ENCODE measurements at places on chromosomes 2 and 18.

GRCh38 chr18:77162580-77162979, 30.0 kb upstream of the MBP start:
- no peak for DNase-seq

DNA sequence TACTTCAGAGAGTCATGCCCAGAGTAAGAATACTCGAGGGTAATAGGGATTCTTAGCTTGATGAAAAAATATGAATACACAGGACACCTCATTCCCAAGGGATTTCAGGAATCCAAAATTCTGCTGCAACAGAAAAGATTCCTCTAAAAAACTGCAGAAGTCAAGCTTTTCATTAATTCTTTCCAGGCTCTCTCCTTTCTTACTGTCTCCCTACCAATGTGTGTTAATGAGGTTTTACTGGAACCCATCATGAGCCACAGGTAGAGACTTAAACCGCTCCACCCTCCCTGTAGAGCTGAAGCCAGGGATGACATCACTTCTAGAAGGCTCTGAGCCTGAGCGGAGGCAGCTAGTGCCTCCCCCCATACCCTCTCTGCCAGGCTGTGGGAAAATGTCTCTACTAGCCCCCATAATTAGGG, 3.4 kb downstream of the SDC1 start:
- no peak for DNase-seq

GRCh38 chr2:70627211-70627898, 73.7 kb upstream of the TGFA start:
- no peak for DNase-seq

GRCh38 chr2:147440734-147441133, 404.1 kb upstream of the ACVR2A start:
- DNase-seq: no peak

GRCh38 chr2:69644506-69644979, 1.0 kb upstream of the AAK1 start:
- no peak for DNase-seq

- no peak for DNase-seq
Measured at GRCh38 chr2:218291318-218292047, 820 bp downstream of the TMBIM1 start.

DNA sequence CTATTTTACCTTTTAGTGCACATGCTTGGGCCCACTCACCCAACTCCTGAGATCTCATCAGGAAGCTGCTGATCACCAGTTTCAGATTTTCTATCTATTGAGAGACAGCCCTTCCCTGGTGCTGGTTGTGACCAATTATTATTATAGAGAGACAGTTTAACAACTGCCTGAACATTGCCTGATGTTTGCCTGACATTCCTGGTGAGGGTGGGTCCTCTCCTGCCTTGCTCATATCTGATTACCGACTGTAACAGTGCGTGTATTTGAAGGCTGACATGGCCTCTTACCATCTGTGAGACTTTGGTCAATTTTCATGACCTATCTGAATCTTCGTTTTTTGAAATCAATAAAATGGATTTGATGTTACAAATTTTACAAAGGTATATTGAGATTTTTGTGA, 39.0 kb downstream of the FAM171B start:
- no peak for DNase-seq

Measured in CD4-positive, alpha-beta T cell treated with Interleukin-12 subunit alpha and Interleukin-12 subunit beta, for 1 hour (primary cell).